ENCODE measurements at places on chromosomes 7 and 10. TPM values are rescaled to one million over a fixed set of nuclear protein-coding genes. Genes with fewer than 3 reads are reported as not detected.

The CEP55 gene
- total RNA-seq = 17.1 TPM

The GDF2 gene
- total RNA-seq = not detected

The DNAJC12 gene
- total RNA-seq = 11.6 TPM

DNA sequence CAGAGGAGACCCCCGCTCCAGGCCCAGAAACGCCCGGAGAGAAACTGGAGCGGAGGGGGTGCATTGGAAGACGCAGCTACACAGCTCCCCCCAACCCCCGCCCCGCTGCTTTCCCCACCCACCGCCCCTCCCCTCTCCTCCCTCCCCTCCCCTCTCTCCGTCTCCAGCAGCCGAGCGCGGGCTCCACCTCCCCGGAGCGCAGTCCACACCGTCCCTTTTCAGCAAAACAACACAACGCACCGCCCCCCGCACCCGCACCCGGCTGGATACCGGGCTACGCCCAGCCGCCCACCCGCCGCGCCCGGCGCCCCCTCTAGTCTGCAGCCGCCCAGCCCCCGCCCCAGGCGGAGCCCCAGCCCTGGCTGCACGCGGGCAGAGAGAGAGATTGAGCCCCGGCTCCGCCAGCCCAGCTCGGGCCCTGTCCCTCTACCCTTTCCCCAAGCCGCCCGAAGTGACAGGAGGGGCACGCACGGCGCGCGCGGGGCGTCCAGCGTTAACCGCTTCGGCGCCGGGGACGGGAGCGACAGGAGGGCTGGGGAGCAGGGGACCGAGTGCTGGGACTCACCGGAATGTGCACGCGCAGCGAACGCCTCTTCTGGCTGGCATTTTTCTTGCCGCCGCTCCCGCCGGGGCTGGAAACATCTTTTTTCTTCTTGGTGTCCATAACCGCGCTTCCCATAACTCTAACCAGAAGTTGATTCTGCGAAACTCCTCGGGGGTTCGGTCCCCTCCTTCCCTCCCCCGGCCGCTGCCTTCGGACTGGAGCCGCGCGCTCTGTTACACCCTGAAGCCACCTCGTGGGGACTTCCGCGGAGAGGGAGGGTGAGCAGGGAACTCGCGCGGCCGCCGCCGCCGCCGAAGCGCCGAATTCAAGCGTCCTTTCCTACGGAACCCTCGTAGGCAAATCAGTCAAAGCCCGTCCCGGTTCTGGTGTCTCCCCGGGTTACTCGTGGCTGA, 695 bp downstream of the PRKAG2 start:
- no peak overlapping the region for H3K27ac ChIP-seq
- no peaks in the 10 kb centered on the region for H3K36me3 ChIP-seq

The RNF133 gene
- 1.00 TPM for total RNA-seq

The SKIDA1 gene
- 1.4 TPM for total RNA-seq

- peaks cover 54% of the 10 kb centered on the region for H3K4me1 ChIP-seq
- peak within 1 kb of the TSS; percentile 92 for H3K4me3 ChIP-seq
- no peaks in the 10 kb centered on the region for H3K36me3 ChIP-seq
- H3K27me3 ChIP-seq = no peaks in the 10 kb centered on the region
- no peak for DNase-seq
Observed at GRCh38 chr10:77926566-77927401, at the start of gene DLG5. DLG5 (minus strand) TSS chr10:77926755; CDS start chr10:77926520, 235 bp downstream.

DNA sequence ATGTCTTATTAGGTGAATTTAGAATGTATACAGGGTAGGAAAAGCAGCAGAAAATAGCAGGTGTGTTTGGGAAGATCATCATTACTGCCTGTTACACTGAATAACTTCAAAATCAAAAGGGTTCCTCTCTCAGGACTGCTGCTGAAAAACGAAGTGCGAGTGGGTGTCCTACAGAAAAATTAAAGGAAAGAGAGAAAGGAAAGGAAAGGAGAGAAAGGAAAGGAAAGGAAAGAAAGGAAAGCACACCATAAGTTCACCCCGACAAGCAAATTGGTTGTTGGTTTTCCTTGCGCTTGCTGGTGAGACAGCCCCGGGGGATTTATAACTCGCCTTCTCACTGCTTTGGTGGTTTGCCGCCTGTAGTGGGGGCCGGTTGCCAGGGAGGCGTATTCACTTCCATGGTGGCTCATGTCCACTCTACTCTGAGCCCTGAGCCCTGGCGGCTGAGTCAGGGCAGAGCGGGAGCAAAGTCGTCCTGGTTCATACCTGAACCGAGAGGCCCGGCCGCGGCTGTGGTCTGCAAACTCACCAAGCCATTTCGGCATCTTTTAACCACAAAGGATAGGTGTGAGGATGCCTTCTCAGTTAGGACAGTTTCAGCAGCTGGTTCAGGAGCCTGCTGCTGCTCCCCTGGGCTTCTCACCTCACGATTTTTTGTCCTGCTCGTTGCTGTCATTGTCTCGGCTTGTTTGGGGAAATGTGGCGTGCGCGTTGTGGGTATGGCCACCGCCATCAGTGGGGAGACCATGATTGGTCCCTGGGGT, 26.1 kb downstream of the INPP5A start:
- no peaks in the 10 kb centered on the region for H3K27me3 ChIP-seq
- H3K4me1 ChIP-seq = no peaks in the 10 kb centered on the region
- no peak for DNase-seq
- no peak overlapping the region for H3K27ac ChIP-seq
- H3K4me3 ChIP-seq = no peak overlapping the region

- no peaks in the 10 kb centered on the region for H3K4me1 ChIP-seq
- DNase-seq = no peak
- H3K27me3 ChIP-seq = peaks cover 64% of the 10 kb centered on the region
- no peak overlapping the region for H3K4me3 ChIP-seq
Observed at GRCh38 chr10:3331690-3332230, 159.2 kb upstream of the PITRM1 start.

DNA sequence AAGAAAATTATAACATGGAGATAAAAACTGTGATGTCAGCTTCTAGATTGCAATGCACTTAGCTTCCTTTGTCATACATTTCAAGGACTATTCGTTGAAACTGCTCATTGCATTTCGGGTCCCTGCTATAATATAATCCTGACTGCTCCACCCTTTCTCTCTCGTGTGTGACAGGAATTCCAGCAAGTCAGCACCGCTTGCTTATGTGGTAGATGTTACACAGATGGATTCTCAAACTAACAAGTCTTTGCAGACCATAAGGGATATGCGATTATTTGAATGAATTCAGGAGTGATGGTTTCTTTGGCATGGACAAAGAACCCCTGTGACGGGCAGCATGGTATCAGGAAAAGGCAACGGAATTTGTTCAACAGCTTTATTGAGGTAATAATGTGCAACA, 184.0 kb downstream of the GRID1 start:
- H3K4me3 ChIP-seq = no peak overlapping the region
- no peak for DNase-seq
- H3K4me1 ChIP-seq = no peaks in the 10 kb centered on the region
- H3K27me3 ChIP-seq = no peaks in the 10 kb centered on the region
